ENCODE measurements at places on chromosomes 6 and 20. TPM values are rescaled to one million over a fixed set of nuclear protein-coding genes. Genes with fewer than 3 reads are reported as not detected.

The GZF1 gene
- 4.5 TPM for total RNA-seq

The NKAIN4 gene
- not detected for total RNA-seq

The GSTA2 gene
- not detected for total RNA-seq

The AURKA gene
- total RNA-seq = 75.5 TPM

The ETV7 gene
- total RNA-seq = 8.7 TPM

The DLK2 gene
- 0.86 TPM for total RNA-seq

The PRKN gene
- 3.8 TPM for total RNA-seq

The CDK19 gene
- total RNA-seq = 24.3 TPM

The ENPP3 gene
- total RNA-seq = not detected

The BMP6 gene
- total RNA-seq = 0.17 TPM

DNA sequence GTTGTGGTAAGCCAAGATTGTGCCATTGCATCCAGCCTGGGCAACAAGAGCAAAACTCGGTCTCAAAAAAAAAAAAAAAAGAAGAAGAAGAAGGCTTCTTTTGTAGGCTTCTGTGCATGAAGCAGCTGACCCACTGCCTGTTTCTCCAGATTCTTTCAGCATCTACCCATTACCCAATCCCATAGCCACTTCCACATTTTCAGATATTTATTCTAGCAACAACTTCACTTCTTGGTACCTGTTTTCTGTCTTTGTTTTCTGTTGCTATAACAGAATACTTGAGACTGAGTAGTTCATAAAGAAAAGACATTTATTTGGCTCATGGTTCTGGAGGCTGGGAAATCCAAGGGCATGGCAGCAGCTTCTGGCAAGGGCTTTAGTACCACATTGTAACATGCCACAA is 95.3 kb upstream of the SGK1 start:
- no peaks in the 10 kb centered on the region for H3K36me3 ChIP-seq
- H3K27ac ChIP-seq = no peak overlapping the region
- H3K27me3 ChIP-seq = no peaks in the 10 kb centered on the region

GRCh38 chr6:34546551-34547321 is 9.4 kb downstream of the SPDEF start:
- H3K36me3 ChIP-seq = no peaks in the 10 kb centered on the region
- no peaks in the 10 kb centered on the region for H3K27me3 ChIP-seq
- peaks cover 45% of the 10 kb centered on the region for H3K4me1 ChIP-seq
- peak; percentile 83 for DNase-seq
- peak overlapping the region; percentile 30 for H3K27ac ChIP-seq

DNA sequence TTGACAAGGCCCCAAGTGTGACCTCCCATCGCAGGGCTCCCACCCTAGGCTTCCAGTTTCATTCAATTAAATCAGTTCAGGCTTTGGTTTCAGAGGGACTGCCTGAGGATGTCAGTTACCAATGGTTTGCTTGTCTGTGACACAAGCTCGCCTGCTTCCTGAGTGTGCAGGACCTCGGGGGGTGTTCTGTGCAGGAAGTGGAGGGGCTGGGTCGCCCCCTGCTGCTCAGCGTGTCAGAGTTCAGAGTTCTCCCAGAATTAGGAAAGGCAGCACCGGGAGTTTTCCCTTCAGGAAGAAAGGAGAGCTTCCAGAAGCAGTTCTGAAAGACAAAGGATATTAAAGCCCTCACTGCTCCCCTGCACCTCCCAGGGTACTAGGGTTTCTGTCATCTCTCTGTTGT is 50.8 kb upstream of the TGM3 start:
- no peaks in the 10 kb centered on the region for H3K4me1 ChIP-seq
- DNase-seq = no peak
- peaks cover 33% of the 10 kb centered on the region for H3K27me3 ChIP-seq

- DNase-seq = no peak
- no peaks in the 10 kb centered on the region for H3K27me3 ChIP-seq
- H3K4me3 ChIP-seq = no peak overlapping the region
- H3K36me3 ChIP-seq = peaks cover 35% of the 10 kb centered on the region
Observed at GRCh38 chr6:108690326-108691049, 129.8 kb downstream of the FOXO3 start.

GRCh38 chr20:61271312-61272231 is 19.5 kb downstream of the CDH4 start:
- H3K36me3 ChIP-seq = no peaks in the 10 kb centered on the region
- no peak overlapping the region for H3K4me3 ChIP-seq
- DNase-seq = no peak
- H3K27me3 ChIP-seq = peaks cover 25% of the 10 kb centered on the region
- H3K27ac ChIP-seq = no peak overlapping the region

DNA sequence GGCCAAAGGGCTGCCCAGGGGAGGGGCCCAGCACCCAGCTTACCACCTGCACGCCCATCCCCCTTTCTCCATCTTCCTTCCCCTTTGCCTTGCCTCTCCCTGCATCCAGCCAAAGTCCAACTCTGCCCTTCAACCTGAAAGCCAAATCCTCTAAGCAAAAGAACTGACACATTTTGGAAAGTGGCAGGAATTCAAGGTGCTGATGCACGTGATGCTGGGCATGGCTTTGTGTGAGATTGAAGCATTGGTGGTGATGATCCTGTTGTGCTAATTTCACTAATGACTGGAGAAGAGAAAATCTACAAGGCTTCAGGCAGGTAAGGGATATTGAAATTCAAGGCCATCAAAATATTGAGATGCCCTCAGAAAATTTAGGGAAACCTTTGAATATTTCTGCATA is 23.3 kb downstream of the SYNDIG1 start:
- DNase-seq = no peak
- no peaks in the 10 kb centered on the region for H3K36me3 ChIP-seq
- no peak overlapping the region for H3K4me3 ChIP-seq
- peaks cover 13% of the 10 kb centered on the region for H3K27me3 ChIP-seq
- H3K4me1 ChIP-seq = no peaks in the 10 kb centered on the region

- no peak overlapping the region for H3K4me3 ChIP-seq
- no peak overlapping the region for H3K27ac ChIP-seq
- no peaks in the 10 kb centered on the region for H3K27me3 ChIP-seq
- H3K36me3 ChIP-seq = peaks cover 9% of the 10 kb centered on the region
- no peaks in the 10 kb centered on the region for H3K4me1 ChIP-seq
Observed at GRCh38 chr20:51678026-51678697, 90.0 kb downstream of the ATP9A start.

DNA sequence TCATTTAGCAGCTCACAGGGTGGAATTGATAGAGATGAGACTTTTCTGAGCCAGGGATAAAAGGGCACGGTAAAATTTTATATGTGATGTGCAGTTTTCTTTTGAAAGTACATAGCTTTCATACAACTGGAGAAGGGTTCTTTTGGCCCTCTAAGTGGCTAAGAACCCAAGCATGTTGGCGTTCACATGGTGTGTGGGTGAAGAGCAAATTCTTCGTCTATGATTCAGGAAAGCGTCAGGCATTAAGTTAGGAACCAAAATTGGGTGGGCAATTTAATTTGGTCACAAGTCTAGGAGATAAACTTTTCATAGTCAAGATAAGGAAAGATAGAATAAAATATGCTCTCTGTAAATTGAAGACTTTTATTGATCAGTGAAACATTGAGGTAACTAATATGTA is 153.9 kb downstream of the UTRN start:
- no peaks in the 10 kb centered on the region for H3K27me3 ChIP-seq
- H3K4me1 ChIP-seq = peaks cover 9% of the 10 kb centered on the region
- DNase-seq = no peak
- H3K4me3 ChIP-seq = no peak overlapping the region

DNA sequence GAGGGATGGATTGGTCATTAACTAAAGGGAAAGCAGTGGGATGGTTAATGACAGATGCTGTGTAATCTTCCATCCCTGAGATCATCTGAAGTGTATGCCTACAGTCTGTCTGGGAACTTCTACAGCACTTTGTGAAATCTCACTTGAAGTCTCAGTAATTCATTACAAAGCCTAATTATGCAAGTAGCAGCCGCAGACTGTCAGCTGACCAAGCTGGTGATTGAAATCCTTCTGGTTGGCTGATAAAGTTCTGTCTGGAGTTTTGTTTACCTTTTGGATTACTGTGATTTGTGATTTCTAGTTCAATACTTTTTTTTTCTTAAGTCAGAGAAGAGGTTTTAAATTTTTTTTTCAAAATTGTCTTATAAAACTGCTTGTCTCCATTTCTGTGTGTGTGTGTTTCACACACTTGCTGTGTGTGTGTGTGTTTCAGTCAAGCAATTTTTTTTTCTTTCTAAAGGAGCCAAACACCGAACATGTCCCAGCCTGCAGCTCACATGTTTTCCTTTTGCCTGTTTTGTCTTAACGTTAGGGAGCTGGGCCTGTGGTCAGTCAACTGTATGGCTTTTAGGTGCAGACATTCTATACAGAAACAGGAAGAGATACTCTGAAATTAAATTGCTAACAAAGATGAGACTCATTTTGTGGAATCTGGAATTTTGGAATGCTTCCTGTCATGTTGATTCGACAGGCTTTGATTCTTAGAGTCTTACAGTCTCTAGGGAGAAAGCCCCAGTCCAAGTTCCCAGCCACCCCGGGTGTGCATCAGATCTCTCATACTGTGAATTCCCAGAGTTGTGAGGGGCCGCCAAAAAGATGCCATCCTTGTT is 28.5 kb upstream of the ADGRF4 start:
- DNase-seq = no peak
- H3K27ac ChIP-seq = peak overlapping the region; percentile 62
- H3K27me3 ChIP-seq = no peaks in the 10 kb centered on the region
- peaks cover 30% of the 10 kb centered on the region for H3K4me1 ChIP-seq
- no peaks in the 10 kb centered on the region for H3K36me3 ChIP-seq

GRCh38 chr20:18748987-18749386 is 64.6 kb upstream of the SCP2D1 start:
- H3K4me3 ChIP-seq = no peak overlapping the region
- no peaks in the 10 kb centered on the region for H3K36me3 ChIP-seq
- no peak for DNase-seq
- no peaks in the 10 kb centered on the region for H3K27me3 ChIP-seq
- no peak overlapping the region for H3K27ac ChIP-seq

- no peaks in the 10 kb centered on the region for H3K36me3 ChIP-seq
- no peak overlapping the region for H3K4me3 ChIP-seq
- DNase-seq = no peak
- H3K27me3 ChIP-seq = no peaks in the 10 kb centered on the region
Observed at GRCh38 chr20:8291200-8291599, 159.1 kb downstream of the PLCB1 start.

DNA sequence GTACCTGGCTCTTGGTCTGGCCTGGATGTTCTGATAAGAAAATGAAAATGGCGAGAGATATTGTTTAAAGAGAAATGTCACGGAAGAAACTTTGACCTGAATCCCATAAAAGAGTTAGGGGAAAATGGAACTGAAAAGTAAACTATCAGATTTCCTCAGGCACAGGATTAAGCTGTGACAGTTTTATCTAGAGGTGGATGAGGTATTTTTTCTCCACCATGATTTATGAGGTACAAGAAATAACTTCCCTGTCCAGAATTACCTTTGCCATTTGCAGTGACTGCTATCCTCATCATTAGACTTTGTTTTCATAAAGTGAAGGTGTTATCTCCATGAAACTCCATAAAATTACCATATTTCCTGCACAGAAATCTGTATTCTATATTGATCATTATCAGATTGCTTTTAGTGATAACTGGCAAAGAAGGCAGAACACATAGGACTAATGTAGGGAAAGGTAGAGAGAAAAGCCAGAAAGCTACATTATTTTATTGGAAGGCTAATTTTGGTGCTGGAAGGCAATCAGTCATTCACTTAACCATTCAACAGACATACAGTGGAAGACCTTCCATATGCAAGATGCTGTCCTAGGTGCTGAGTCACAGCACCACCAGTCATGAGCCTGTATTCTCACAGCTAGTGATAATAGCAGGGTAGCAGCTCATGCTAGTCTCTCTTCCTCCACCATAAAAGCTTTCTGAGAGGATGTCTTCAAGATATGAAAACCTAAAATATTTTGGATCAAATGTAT is 427.3 kb upstream of the CITED2 start:
- H3K4me3 ChIP-seq = no peak overlapping the region
- no peak for DNase-seq
- H3K27ac ChIP-seq = no peak overlapping the region
- no peaks in the 10 kb centered on the region for H3K36me3 ChIP-seq

DNA sequence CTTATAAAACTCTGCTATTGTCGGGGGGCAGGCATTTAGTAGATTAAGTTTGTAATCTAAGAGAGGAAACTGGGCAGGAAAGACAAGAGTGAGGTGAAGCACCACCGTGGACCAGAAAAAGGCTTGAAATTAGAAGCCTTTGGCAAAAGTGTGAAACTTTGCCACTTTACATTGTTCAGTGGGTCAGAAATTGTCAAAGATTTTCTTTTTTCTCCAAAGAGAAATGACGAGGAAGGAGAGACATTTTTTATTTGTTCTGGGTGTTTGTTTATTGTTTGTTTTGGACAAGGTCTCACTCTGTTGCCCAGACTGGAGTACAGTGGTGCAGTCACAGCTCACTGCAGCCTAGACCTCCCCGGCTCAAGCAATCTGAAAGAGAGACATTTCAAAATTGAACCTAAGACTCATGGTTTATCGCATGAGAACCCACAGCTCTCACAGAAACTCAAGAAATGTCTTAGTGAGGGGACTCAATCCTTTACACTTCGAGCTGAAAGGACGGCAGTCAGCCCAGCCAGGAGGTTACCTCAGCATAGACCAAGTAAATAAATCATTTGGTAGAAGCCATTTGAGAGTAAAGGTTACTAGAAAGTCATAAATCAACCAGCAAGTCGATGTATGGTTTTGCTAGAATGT is 262.8 kb upstream of the TAB2 start:
- no peak overlapping the region for H3K27ac ChIP-seq
- no peaks in the 10 kb centered on the region for H3K36me3 ChIP-seq
- no peak for DNase-seq
- H3K4me1 ChIP-seq = peaks cover 6% of the 10 kb centered on the region
- no peaks in the 10 kb centered on the region for H3K27me3 ChIP-seq

GRCh38 chr6:81465859-81466258 is 286.6 kb downstream of the TENT5A start:
- no peak overlapping the region for H3K27ac ChIP-seq
- H3K36me3 ChIP-seq = no peaks in the 10 kb centered on the region

GRCh38 chr20:10632721-10633509 is 40.9 kb downstream of the JAG1 start:
- H3K27ac ChIP-seq = no peak overlapping the region
- H3K36me3 ChIP-seq = peaks cover 21% of the 10 kb centered on the region
- DNase-seq = no peak
- no peak overlapping the region for H3K4me3 ChIP-seq
- H3K27me3 ChIP-seq = no peaks in the 10 kb centered on the region

DNA sequence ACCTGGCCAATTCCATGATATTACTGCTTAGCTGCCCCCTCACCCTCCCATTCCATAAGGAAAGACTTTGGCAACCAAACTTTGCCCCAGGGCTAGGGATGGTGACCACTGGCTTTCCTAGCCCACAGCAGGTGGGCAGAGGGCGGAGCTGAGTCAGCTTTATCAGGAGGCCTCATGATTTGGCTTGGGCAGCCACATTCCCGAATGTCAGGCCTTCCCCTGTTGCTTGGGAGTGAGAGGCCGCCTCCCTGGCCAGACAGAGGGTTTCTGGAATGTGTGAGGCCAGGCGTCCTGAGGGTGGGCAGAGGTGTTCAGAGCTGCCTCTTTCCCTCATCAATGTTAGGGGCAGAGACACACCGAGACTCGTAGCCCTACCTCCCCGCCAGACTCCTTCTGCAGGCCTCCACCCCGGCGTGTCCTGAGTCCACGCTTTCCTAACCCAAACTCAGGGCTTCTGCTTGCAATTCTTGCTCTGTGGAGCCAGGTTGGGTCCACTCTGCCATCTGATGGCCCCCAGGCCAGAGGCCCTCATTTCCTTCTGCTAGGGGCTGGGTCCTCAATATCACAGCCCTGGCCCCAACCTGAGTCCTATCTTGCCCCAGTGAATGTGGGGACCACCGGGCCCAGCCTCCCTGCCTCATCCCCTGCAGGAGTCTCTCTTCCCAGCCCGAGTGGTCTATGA is 19.3 kb downstream of the UQCC2 start:
- peaks cover 84% of the 10 kb centered on the region for H3K36me3 ChIP-seq
- H3K27ac ChIP-seq = peak overlapping the region; percentile 25
- peaks cover 4% of the 10 kb centered on the region for H3K4me1 ChIP-seq
- no peaks in the 10 kb centered on the region for H3K27me3 ChIP-seq
- DNase-seq = no peak
